NCI-H1105 (cell line): ENCODE measurements at places on chromosomes 7 and 10.
A peak's percentile ranks its signal among the peaks of the same experiment; 100 is the strongest.

DNA sequence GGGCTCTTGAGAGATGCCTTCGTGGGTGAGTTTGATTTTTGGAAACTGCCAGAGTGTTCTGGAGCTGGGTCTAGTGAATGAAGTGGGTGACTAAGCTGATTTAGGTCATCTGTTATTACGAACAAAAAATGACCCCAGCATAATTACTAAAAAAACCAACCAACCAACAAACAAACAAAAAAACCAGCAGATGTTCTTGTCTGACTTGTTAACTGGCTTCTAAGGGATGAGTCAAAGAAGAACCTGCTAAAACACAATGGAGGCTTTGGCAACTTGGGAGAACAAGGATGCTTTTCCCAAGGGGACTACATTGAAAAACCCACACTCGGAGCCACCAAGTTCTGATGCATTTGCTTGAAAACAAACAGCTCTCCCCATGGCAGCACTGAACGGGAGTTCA, 11.5 kb downstream of the TACR2 start:
- no peak for DNase-seq

DNA sequence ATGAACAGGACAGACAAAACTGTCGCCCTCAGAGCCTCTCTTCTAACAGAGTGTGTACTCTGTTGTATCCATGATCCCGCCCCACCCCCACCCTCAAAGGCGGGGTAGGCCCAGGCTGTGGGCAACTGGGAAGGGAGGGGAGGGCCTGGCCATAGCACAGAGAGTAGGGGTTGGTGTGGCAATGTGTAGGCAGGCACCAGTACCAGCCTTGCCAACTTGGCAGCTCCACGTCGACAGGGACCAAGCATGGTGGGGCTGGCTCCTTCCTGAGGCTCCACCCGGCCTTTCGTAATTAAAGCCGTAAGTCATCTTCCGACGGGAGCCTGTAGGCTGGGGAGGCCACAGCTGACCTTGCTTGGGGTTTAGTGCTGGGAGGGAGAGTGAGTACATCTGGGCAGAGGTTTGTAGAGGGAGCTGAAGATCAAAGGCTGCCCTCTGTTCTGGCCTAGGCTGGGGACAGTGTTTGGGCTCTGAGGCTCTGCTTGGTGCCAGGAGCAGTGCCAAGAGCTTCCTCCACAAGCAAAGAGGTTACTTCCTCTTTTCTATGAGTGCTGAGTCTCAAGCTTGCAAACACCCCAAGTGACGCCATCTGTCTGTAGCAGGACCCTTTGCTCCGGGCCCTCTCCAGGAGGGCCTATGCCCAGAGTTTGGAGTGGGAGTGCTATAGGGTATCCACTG, 121.6 kb downstream of the C10orf105 start:
- DNase-seq: no peak

- DNase-seq: no peak
Observed at GRCh38 chr7:25569765-25570164, 341.5 kb upstream of the NPVF start.

DNA sequence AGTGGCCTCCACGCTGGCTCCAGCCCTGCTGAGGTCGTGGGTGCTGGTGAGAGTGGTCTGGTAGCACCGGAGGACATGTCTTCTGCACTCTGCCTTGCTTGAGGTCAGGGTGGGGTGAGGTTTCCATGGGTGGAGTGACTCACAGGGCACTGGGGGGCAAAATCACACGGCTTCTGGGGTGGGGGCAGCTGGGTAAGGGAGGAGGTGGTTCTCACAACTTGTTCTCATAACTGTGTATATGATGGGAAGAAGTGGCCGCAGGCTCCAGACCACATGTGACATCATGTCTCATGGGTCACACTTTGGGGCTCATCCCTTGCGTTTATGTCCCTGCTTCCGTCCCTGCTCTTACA, 884 bp upstream of the PRF1 start:
- DNase-seq: no peak

DNA sequence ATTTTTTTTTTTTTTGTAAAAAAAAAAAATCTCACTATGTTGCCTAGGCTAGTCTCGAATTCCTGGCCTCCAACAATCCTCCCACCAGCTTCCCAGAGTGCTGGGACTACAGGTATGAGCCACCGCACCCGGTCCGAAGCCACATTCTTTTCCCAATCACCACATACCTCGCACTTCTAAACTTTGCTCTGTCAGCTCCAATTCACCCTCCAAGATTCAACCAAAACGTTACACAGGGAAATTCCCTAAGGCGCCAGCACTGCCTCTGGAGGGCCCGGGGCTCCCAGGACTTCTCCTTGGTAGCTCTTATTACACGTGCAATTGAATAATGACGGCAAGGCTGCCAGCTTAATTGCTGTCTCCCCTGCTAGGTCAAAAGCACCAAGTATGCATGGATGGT, 10.3 kb upstream of the DNAAF5 start:
- DNase-seq: no peak

DNA sequence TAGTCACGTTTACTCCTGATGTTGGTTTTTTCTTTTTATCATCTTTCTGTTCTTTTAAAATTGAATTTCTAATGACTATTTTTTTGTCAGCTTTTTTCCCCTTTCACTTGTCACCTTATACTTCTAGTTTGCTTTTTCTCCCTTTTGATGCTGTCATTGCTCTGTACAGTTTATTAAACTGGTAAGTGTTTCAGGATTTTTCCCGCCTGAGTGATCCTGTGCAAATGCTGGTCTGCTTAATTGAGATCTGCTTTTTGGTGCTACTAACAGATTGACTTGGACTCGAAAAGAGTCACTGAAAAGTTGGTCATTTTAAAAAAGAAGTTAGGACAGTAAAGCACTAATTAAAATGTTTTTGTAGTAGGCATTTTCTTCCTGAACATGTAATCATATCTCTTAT, 95.2 kb downstream of the PHTF2 start:
- DNase-seq: no peak

- DNase-seq: no peak
Observed at GRCh38 chr7:28037220-28038010, 143.2 kb downstream of the JAZF1 start.

- DNase-seq: no peak
Observed at GRCh38 chr10:14487488-14487883, 156.8 kb upstream of the FRMD4A start.

- no peak for DNase-seq
Observed at GRCh38 chr10:60282771-60283353, 106.8 kb downstream of the ANK3 start.

DNA sequence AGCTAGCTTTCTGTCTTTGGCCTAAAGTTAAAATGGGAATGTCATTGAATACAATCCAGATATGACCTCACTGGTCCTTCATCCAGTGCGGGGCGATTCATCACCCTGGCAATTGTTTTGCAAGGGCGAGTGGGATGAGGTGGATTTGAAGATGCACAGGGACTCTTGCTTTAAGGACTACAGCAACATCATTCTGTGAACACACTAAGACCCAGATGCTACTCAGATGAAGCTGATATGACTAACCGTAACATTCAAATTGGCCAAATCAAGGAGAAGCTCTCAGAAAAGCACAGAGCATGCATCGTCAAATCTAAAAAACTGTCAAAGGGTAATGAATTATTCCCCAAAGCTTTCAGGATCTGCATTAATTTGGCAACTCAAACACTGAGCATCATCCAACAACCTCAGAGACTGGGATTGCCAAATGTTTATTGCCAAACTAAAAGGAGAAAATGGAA, 12.8 kb downstream of the CPA1 start:
- DNase-seq: no peak

DNA sequence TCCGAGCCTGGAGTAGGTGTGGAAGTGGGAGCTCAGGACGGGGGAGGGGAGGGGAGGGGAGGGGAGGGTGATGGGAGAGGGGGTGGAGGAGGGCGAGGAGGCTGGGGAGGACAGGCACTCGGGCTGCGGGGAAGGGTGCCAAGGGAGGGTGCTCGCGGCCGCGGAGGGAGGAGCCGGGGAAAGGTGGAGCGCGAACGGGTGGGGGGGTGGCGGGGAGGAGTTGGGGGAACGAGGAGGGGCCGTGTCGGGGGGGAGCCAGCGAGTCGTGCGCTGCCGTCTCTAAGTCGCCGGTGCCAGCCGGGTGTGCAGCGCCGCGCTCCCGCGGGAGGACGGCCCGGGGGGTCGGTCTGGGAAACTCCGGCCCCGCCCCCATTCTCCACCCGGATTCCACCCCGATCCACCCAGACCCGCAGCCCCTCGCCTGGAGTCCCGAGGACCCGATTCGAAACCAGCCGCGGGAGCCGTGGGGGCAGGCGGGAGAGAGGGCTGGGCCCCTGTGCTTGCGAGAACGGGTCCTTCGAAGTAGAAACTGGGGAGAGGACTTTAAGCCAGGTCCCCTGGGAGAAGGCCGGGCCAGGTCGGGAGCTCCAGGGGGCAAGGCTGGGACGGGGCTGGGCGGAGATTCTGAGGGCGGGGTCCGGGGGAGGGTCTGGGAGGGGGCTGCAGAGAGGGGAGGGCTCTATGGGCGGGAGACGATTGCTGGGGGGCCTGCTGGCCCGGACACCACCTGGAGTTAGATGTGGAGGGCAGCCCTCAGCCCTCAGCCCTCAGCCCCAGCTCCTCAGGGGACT, at the start of gene ZNF467:
TSS of gene ZNF467 (minus strand) at position 143 of the 791 bp plus-strand sequence. CDS start 2,556 bp downstream, outside the sequence.
- DNase-seq: peak; percentile 71

DNA sequence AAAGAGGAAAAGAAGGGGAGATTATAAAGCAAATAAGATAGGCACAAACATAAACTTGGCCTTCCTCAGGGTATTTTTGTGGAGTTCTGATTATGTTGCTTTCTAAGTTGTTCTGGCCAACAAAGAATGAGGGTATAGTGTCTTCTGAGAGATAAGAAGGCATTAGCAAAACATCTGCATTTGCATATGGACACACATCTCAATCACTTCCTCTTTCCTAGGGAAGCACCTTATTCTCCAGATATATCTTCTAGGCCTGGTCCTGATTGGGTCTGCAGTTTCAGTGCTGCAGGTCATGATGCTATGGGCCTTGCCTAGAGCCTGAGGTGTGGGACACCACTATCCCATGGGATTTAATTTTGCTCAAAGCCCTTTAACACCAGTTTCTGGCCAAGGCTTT, 308.8 kb upstream of the PHYHIPL start:
- no peak for DNase-seq

DNA sequence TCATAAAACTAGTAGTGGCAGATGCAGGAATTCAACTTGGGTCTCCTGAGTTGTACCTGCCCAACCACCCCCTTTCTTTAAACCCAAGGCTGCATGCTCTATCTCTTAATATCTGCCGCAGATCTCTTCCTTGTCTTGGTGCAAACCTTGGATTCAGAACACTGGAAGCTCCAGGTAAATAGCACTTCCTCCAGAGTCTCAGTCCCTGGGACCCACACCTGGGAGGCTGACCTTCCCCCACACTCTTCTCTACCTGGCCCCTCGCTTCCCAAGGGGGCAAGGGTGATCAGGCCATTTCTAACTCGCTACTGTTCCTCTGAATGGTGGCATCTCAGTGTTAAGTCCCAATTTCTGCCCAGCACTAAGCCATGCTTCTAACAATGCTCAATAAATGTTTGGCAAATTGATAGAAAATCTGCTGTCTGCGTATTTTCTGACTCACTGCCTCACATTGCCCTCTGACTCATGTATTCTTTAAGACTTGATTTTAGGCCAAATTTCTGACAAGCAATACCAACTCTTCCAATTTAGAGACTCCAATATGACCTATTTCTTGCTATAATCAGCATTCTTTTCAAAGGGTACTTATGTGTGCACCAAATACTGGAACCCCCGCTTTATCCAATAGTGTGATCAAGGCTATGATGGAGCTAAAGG, 68.0 kb upstream of the PPP1R3C start:
- no peak for DNase-seq

DNA sequence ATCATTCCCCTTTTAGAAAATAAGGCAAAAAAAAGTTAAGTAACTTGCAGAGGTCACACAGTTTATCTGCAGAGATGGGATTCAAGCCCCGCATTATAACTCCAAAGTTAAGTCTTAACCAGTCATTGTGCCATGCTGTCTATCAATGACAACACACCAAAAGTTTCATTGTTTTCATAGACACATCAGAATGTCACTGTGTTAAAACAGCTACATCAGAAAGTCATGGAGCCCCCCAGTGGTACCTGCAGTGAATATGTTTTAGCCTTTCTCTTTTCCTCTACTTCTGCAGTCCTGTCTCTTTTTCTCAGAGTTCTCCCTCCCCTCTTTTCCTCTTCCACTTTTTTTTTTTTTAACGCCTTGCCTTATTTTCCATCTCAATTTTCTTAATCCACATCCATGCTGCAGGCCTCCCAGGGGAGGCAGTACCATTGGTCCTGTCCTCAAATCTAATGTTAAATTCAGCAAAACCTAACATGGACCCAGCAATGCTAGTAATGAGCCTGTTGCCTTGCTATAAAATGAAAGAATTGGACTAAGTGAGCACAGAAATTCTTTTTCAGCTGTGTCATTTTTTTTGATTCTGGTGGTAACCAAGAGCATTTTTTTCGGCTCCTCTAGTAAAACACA, 3.8 kb upstream of the NRCAM start:
- peak; percentile 42 for DNase-seq

DNA sequence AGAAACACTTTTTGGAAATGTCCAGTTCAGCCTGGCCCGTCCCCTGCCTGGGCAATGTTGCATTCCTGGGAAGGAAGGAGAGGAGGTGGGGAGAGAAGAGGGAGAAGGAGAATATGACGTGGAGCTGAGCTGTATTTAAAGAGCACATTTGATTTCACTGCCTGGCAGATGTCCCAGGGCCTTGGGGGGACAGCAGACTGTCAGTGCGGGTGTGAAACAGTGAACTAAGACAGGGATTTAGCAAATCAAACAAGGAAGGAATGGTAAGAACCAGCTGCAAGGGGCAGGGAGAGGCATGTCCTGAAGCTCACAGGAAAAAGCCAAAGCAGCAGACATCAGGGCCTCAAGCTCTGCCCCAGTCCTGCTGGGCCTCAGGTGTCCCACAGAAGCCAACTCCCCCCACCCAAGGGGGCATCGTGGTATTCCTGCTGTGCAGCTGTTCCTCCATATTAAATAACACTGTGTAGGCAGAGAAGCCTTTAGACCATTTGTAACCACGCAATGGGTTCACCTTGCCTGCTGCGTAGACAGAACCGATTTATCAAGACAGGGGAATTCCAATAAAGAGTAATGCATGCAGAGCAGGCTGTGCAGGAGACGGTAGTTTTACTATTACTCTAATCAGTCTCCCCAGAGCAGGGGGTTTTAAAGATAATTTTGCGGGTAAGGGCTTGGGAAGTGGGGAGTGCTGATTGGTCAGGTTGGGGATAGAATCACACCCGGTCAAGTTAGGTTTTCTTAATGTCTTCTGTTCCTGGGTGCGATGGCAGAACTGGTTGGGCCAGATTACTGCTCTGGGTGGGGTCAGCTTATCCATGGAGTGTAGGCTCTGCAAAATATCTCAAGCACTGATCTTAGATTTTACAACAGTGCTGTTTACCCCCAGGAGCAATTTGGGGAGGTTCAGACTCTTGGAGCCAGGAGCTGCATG, 18.3 kb downstream of the LEP start:
- DNase-seq: no peak

DNA sequence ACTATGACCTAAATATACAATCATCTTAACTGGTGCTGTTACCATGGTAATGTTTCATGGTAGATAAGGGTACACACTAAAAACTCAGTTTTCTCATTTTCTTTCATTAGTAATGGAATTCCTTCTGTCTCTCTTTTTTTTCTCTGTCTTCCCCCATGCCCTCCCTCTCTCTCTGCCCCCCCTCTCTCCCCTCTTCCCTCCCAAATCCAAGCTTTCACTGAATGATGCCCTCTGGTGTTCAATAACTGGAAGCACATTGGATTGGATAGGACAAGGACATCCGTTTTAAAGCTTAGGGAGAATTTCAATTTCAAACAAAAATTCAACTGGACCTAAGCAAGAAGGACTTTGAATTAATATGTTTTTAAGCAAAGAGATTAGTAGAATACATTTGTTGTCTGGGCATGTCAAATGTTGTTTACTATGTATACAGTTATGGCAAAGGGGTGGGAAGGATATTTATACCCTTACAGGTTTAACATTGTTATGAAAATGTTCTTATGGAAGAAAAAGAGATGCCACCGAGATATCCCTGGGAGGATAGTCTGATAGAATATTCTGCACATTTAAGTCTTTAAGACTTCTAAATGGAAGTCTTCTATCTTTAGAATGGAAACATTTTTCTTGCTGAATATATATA, 6.1 kb downstream of the CHRM2 start:
- DNase-seq: no peak
